ENCODE measurements at places on chromosomes 7 and 10.

DNA sequence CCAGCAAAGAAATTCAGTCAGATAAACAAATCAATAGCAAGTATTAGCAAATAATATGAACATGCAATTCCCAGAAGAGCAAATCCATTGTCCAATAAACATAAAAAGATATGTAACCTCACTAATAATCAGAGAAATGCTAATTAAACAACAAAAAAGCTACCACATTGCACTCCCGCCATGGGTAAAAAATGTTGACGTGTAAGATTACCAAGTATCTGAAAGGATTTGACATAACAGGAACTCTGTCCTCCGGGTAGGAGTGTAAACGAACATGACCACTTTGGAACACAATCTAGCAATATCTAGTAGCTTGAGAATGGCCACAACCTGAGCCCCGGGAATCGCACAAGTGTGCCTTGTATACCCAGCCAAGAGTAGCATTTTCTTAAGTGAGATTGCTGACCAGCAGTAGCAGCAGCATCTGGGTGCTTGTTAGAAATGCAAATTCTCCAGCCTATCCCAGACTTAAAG is 31.6 kb downstream of the DYDC1 start:
- DNase-seq = no peak

GRCh38 chr10:1631282-1631681 is 106.0 kb downstream of the ADARB2 start:
- no peak for DNase-seq

DNA sequence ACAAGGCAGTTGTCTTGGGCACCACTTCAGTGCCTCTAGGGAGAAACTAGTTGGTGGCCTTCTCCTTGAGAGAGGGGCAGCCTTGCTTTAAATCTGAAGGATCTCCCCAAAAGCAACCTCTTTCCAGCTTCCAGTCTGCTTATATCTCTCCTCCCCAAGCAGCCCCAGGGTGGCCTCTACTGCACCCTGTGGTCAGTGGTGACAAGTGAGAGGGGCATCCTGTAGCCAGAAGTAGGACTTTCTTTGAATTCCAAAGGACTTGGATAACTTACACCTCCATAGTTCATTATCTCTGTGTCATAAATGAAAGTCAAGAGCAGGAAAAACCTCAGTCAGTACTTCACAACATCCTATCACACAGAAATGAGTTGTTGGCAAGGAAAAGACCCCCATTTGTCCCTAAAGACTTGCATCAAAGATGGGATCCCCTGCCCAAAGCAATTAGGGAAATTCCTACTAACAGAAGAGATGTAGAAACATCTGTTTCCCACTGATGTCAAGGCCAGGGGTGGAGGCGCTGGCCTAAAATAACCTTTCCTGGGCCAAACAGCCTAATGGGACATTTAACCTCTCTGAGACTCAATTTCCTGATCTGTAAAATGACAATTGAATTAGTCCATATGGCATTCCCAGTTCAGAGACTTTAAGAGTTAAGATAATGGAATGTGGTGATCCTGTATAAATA is 44.0 kb upstream of the ANKRD1 start:
- DNase-seq = no peak

- no peak for DNase-seq
Measured at GRCh38 chr10:115167751-115168150, 74.6 kb downstream of the ATRNL1 start.

DNA sequence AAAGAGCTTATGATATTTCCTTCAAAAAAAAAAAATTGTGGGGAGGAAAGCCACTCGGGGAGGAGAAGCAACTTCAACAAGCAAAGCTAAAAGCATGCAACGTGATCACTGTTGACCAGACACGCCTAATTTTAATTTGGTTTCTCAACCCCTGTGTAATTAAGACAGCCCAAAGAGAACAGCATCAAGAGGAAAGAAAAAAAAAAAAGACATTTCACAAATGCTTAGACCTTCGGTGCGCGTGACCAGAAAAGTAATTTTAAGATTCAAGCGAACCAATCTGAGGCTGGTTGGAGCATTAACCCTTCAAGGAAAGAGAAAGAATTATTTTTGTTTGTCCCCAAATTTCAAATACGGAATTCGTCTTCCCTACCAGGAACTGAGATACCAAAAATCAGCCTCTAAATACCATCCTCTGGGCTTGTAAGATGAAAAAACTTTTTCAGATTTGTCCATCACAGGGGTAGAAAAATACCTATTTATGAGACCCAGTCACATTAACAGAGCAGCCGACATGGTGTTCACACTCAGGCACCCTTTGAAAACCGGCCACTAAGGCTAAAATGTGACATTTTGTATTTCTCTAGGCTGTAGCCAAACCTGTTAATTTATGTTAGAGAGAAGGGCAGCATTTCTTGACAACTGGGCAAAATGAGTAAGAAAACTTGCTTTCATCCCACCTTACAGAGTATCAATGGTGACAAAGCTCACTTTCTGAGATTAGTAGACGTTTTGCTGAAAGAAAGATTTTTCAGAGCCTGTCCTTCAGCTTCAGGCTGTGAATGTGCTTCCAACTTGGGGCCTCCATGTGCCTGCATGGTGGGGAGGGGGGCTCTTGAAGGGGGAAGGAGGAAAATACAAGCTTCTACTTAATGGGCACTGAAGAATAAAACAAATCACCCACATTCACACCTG is 179.9 kb upstream of the KLF14 start:
- DNase-seq = no peak

DNA sequence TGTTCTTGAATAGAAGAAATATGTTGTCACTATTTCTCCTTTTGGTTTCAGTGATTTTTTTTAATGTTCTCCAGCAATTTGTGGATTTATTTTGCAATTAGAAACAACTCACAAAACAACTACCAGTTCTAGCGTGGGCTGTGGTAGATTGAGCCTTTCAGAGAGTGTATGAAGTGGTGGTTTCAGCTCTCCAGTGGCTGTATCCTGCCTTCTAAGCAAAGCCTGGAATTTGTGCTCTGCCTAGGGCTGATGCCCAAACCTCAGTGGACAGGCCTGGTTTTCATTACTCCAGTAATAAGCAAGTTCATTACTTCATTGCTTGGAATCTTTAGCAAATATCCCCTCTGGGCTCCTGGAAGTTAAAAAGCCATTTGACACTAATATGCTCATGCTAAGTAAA is 35.9 kb downstream of the APBB1IP start:
- no peak for DNase-seq

- no peak for DNase-seq
Measured at GRCh38 chr10:28796606-28797512, 119.5 kb downstream of the BAMBI start.

DNA sequence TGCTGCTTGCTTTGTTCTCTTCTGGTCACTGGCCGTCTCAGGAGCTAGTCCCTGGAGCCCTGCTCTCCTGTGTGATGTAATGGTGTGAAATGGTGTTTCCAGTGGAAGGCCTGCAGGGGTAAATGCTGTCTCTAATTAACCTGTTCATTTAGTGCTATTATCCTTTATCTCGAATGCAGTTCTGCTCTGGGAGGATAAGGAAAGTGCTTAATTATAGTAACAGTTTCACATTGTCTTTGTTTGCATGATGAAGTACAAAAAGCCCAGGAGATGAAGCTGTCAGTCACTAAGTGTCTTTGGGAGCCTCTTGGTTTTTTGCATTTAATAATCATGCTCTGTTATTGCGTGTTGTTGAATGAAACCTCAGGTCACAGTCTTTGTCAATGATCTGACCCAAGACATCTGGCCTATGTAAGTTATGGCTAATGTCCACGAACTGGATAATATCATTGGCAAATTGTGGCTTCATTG is 755.3 kb upstream of the GALNT17 start:
- DNase-seq = no peak

- DNase-seq = no peak
Measured at GRCh38 chr10:118407026-118407425, 64.9 kb upstream of the FAM204A start.

- no peak for DNase-seq
Measured at GRCh38 chr10:131898061-131898460, 2.7 kb upstream of the PPP2R2D start.

- DNase-seq = no peak
Measured at GRCh38 chr7:137980308-137980707, 21.6 kb downstream of the CREB3L2 start.

DNA sequence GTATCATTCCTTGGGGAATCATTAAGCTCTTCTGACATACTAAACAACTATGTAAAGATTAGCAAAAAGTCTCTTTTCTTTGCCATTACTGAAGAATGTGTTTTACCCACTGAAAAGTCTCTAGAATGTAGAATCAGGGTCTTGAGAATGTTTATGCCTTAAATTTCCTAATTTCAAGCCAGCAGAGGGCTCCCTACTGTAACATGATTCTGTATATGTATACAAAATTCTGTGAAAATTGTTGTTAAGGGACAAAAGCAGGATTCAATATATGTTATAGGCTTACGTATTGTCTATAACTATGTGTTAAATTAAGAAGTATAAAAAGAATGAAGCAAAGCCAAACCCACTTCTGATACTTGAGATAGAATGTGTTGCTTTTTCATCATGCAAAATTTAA is 296.9 kb upstream of the DGKB start:
- no peak for DNase-seq
